Adrenal gland (tissue), 19 donors: ENCODE measurements at places on chromosomes 5 and 9.
A peak's percentile ranks its signal among the peaks of the same experiment; 100 is the strongest.

DNA sequence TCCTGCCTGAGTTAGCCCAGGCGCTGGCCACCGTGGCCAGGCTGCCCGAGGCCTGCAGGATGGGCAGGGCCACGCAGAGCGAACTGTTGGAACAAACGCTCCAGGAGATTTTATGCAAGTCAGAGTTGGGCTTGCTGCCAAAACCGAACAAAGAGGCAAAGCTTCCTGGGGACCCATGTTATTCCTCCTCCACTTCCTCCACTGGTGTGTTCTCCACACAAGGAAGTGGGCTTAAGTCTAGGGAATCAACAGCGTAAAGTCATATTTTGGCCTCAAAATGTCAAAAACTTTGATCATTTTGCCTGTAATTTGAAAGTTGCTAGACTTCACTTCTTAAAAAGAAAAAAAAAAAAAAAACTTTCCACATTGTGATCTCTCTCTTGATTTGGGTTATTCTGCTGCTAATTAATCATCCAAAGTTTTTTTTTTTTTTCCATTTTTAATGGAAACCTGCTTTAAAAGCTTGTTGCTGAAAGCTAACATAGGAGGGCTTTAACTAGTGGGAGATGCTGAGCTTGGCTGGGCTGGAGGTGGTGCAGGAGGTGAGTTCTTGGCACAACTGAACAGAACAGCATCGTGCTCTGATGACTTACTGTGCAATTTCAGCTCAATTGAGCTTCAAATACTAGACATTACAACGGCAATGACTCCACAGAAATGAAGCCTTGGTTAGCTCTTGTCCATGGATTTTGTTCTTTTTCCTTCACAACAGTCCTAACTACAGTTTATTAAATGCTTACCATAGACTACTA, 73.0 kb downstream of the PTPDC1 start:
- peak; percentile 54 for DNase-seq

- DNase-seq: no peak
These were observed 308.6 kb downstream of the TLE1 start for GRCh38 chr9:81380504-81381359.

GRCh38 chr5:140554454-140554853, 2.8 kb downstream of the SRA1 start:
- no peak for DNase-seq

GRCh38 chr9:77927265-77927664, 104.3 kb downstream of the GNAQ start:
- no peak for DNase-seq

DNA sequence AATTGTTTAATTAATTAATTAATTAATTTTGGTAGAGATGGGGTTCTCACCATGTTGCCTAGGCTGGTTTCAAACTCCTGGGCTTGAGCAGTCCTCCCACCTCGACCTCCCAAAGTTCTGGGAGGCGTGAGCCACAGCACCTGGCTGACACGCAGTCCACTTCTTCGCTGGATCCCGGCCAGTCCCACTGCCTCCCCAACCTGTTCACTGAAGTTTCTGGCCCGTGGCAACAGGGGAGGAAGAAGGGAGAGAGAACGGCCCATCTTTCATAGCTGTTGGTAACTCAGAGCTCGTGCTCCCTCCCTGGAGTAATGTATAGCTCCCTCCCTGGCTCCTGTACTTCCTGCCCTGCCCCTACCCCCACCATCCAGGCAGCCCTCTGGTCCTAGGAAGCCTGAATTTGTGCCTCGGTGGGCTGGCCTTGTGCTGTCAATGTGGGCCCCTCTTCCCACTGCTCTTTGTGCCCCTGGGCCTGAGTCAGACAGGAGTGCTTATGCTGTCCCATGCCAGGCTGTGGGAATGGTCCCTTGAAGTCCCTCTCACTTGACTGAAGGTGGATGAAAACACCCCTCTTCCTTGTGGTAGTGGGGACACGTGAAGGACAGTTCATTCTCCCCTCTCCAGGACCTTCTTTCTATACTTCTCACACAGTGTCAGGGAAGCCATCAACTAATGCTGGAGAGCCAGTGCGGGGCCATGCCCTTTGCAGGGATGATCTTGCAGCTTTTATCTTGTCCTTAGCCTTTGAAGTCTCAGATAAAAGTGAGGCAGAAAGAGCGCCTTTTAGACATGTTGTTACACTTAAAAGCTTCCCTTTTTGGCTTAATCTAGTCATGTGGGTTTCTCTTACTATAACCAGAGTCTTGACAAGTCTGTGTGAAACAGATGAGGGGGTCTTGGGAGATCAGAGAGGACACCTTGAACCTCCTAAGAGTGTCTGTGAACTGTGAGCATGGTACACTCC, 38.1 kb downstream of the ANGPTL2 start:
- DNase-seq: no peak

GRCh38 chr9:112647596-112647995, 70.3 kb downstream of the INIP start:
- no peak for DNase-seq

GRCh38 chr9:74755355-74755754, 132.4 kb downstream of the TRPM6 start:
- no peak for DNase-seq

DNA sequence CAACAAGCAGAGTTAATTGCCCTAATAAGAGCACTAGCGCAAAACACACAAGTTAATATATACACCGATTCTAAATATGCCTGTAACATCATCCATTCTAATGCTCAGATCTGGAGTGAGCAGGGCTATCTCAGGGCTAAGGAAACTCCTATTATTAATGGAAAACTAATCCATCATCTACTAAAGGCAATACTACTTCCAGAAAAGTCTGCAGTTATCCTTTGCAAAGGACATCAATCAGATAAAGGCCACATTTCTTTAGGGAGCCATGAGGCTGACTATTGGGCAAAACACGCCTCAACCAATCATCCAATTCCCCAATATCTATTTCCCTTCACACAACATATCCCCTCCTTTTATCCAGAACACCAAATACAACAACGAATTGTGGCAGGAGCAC, 1032.3 kb upstream of the NUDT12 start:
- DNase-seq: no peak

DNA sequence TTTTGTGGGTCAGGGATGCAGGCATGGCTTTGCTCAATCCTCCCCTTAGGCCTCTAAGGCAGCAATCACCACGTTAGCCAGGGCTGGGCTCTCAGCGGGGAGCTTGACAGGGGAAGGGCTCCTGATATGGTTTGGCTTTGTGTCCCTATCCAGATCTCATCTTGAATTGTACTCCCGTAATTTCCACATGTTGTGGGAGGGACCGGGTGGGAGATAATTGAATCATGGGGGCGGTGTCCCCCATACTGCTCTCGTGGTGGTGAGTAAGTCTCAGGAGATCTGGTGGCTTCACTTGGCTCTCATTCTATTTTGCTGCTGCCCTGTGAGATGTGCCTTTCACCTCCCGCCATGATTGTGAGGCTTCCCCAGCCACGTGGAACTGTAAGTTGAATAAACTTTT, 11.5 kb upstream of the IRX4 start:
- DNase-seq: no peak

- no peak for DNase-seq
These were observed 605.0 kb downstream of the RAB3C start for GRCh38 chr5:59187857-59188256.

GRCh38 chr9:105296877-105297287, 52.4 kb downstream of the SLC44A1 start:
- DNase-seq: no peak

DNA sequence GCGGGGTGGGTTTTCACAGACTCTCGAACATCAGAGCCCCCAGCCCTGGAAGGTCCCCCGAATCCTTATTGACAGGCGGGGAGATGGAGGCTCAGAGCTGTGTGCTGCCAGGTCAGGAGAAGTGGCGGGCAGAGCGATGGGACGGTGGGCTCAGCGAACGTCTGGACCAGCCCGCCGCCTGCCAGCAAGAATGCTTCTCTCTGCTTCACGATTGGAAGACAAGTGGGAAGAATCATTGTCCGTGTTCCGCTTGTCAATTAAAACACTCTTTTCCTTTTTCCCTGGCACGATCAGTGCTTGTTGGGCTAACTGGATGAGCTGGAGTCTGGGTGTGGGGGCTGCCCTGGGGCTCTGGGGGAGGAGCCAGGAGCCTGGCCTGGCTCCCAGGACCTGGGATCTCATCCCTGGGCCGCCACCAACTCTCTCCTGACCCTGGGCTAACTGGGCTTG, 1.6 kb downstream of the COL5A1 start:
- no peak for DNase-seq

GRCh38 chr5:95027151-95027721, 257.7 kb downstream of the MCTP1 start:
- DNase-seq: no peak

- DNase-seq: no peak
These were observed 97.6 kb downstream of the ARSB start for GRCh38 chr5:78887384-78888118.

DNA sequence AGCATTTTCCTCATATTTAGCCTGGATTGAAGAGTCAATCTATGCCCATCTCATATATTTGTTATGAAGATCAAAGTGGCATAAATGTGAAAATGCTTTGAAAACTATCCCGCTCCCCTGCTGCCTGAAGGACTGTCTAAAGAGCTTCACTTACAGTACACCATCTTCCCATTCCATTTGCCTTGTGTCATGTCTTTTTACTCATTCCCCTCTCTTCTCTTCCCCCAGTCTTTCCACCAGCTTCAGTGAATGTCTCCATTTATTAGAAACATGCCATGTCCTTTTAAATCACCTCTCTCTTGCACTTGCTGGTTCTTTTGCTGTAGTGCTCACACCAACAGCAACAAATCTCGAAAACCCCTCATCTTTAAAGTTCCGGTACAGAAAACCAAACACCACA, 192.7 kb upstream of the SGCD start:
- no peak for DNase-seq

DNA sequence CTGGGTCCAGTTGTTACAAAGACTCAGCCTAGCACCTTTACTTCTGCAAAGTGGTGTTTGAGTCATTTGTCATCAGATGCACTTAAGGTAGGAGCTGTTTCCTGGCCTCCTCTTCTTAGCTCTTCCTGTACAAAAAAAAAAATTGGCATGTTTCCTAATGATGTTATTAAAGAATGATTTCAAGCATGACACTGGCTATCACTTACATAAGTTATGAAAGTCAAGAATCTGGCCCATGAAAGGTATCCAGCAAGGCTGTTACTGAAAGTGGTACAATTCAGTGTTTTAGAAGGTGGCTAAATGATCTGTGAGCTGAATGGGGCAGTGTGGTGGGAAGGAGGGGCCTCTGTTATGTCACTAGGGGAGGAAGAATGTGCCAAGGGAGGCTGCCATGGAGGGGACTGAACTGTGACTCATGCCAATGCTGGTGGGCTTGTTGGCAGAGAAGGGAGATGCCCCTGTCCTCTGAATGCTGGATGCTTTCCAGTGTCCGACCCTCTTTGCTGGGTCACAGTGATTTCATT, 175.1 kb upstream of the MAP1B start:
- no peak for DNase-seq

- no peak for DNase-seq
These were observed 82.6 kb downstream of the MRPS27 start for GRCh38 chr5:72237415-72237814.

GRCh38 chr5:136814619-136815378, 449.5 kb upstream of the TRPC7 start:
- DNase-seq: no peak

GRCh38 chr5:157327771-157328170, 61.8 kb downstream of the CYFIP2 start:
- no peak for DNase-seq

- DNase-seq: no peak
These were observed 265.5 kb downstream of the CWC27 start for GRCh38 chr5:65034029-65034812.

DNA sequence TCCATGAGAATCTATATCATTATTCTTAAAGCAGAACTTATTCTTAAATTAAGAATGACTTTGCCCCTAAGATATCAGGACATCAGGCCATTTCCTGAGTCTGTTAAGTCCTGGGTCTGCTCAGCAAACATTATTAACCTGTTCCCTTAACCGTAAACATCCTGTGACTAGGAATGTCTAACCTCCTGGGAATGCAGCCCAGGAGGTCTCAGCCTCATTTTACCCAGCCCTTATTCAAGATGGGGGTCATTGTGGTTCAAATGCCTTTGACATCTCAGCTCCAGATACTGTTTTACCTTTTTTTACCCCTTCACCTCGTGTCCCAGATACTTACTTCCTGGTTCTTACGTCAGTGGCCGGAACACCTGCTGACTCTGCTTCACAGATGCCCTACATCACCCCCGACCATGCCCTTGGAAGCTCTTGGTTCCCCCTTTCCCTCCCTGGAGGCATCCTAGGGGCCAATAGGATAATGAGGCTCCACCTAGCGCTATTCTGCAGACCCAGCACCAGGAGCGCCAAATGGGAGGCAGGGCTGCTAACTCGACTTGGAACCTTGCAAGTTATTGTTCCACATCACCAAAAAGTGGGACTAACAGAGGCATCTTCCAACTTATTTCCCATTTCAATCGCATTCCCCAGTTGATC, 182.5 kb downstream of the MED10 start:
- no peak for DNase-seq

- no peak for DNase-seq
These were observed 5.6 kb downstream of the PTCD2 start for GRCh38 chr5:72325566-72326305.

DNA sequence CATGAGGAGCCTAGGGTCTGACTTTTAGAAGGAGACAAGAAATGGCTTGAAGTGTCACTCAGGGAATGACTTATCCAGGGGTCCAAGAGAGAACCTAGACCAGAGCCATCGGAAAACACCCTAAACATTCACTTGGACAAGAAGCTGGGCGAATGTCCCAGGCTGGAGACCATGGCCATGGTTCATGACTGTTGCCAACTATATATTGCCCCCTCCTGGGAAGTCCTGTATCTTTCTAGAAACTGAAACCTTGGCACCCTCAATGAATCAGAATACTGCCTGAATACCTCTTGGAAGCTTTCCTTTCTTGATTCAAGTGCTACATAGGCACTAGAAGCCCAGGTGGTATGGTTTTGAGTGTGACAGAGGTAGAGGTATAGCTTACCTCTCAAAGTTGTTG, 29.9 kb downstream of the TRMO start:
- no peak for DNase-seq

- no peak for DNase-seq
These were observed 24.8 kb downstream of the STX17 start for GRCh38 chr9:99931155-99931840.

DNA sequence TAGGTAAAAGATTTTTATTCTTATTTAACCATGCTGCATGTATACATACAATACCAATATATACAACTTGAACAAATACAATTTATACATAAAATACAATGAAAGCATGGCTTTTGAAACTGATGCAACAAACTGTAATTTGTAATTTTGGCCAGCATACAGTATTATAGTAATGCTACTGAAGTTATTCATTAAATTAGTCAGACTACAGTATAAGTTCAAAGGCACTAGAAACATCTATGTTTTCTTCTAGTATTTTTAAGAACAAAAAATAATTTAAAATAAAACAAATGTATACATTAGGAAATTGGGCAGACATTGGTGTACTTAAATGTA, 18.8 kb downstream of the IL4 start:
- DNase-seq: no peak
